ENCODE measurements at places on chromosomes 3 and 15.
A peak's percentile ranks its signal among the peaks of the same experiment; 100 is the strongest.

DNA sequence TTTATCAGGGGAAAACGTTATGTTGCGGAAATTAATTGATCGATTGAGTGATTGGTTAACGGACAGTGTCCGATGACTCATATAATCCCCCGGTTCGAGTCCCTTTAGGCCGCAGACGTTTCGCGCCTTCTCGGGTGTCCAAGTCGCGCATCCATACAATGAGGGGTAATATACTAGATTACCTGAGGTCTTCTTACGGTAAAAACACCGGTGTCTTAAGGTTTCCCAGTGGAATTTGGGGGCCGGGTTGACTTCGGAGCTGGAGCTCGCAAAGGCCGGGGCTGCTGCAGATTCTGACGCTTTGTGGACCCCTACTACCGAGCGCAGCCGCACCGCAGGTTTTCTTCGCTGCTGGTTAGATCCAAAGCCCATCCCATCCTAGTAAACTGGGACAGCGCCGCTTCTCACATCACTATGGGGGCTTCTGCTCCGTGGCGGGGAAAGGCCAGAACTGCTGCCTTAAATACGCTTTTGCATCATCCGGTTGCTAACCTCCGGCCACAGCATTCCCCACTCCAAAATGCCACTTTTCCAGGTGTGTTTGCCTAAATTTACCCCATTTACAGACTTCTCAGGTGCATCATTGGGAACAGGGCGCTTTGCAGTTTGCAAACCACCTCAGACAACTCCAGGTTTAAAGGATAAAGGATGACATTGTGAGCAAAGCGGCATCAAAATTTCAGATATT, 858 bp upstream of the SACM1L start:
- peak; percentile 76 for DNase-seq

DNA sequence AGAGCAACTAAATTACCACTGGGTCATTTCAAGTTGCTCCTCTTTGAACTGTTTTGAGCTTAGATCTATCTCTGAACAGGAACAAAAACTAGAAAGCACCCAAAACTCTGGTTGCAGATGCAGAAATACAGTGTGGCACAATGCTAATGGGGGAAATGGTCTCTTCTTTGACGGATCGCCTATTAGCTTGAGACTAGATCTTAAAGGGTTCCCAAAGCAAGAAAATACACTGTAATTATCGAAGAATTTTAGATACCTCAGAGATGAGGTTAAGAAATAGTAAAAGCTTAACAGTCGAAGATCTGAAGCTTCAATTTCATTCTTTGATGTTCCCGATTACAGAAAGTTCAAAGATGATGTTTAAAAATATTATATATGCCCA, 818 bp downstream of the PPP1R2 start:
- no peak for DNase-seq

DNA sequence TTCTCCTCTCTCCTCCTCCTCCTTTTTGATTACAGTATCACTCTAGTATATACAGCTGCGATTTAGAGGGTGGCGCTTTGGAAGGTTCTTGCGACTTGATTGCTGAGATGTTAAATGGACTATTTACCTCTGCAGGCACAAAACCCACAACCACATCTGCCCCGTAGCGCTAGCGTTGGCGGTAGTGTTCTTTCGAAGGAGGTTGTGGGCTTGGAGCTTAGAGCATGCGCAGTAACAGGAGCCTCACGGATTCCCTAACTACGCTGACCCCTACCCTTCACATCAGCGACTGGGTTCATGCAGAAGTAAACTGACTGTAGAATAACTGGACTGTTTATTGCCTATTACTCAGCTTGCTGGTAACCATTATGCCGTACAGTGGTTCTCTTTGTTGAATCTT, 58.0 kb downstream of the CGGBP1 start:
- DNase-seq = no peak

DNA sequence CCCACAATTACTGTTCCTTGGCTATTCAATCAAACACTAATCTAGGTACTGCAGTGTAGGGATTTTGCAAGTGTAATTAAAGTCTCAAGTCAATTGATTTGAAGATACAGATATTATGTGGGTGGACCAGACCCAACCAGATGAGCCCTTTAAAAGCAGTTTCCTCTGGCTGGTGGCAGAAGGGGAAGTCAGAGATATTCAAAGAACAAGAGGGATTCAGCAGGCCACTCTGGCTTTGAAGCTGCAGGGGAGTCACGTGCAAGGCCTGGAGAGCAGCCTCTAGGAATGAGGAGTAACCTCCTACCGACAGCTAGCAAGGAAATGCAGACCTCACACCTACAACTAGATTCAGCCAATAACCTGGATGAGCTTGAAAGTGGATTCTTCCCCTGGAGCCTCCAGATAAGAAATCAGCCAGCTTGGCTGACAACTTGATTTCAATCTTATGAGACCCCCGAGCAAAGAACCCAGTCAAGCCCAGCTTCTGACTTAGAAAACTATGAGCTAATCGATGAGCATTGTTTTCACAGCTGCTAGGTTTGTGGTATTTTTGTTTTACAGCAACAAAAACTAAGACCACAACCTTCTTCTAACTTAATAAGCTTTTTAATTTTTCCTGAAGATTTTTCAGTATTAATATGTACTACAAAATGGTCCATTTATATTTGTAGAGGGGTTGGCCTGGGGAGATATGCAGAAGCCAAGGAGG, 13.4 kb downstream of the HACD2 start:
- DNase-seq = no peak

GRCh38 chr15:70258369-70259027, 160.8 kb upstream of the TLE3 start:
- no peak for DNase-seq

DNA sequence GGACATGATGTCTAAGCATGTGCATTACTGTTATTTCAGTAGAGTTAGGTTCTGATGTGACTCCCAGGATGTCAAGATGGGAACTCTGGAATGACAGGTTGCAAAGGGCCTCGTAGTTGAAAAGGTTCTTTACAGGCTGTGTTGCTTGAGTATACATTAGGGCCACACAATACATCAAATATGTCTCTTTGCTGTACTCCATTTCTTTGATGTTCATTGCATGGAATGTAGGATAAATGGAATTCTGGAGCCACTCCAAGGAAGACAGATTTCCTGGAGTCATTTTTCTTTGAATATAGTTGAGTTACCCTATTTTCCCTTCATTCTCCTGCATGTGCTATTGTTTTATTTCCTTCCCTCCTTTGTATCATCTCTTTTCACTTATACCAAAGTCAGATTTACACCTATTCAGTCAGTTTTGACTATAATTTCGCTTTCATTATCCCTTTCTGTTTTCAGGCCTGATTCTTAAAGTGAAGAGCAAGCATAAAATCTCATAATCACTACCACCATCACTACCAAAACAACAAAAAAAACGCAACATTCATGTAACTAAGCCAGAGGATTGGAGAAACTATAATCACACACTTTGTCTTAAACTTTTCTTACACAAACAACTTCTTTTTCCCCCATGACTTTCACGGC, 61.2 kb upstream of the PTX3 start:
- no peak for DNase-seq

DNA sequence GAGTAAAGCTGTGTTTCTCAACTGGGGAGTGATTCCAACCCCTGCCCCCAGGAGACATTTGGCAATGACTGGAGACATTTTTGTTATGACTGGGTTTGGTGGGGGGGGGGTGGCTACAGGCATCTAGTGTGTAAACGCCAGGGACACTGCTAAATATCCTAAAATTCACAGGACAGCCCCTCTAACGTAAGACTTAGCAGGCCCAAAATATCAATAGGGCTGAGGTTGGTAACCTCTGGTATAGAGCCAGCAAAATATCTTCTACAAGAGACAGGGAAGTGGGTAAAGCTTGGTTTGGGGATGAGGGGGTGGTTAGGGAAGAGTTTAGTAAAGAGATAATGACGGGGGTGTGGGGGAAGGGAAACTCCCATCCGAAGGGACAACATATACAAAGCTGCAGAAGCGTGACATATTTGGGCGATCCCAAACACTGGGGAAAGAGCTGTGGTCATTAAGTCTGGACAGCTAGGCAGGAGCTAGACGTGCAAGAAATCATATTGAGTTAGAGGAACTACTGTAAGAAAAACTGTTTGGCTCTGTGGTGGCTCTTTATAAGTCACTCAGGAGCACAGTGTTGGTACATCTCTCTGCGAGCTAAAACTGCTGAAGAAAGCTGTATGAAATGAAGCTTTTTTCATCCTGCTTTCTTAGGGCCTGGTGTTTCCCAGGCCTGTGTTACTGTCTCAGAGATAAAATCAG, 697 bp upstream of the TRIM69 start:
- peak; percentile 54 for DNase-seq

DNA sequence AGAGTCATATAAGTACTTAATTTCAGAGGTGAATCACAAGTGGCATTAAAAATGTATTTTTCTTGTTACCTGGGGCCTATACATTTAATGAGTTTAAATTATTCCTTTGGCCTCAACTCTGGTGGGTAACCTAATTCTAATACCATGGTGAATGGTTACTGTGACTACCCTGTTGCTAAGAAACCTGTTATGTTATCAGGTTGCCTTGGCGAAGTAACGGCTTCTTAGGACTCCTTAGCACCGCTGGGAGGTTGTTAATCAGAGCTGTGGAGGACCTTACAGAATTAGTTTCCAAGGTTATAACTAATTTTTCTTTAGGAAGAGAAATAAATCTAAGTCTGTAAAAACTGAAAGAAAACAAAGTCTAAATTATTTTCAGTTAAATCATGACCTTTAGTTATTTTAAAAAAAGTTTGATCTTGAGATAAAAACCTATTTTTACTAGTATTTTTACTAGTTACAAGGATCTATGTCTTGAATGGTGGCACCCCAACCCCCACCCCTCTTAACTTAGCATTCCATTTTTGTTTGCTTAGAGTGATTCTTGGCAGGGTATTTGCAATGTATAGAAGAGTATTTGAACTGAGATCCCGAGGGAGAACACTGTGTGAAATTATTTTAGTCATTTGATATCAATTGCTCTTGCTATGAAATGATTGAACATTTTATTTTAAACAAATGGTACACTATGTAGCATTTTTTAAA, 155.5 kb downstream of the FNDC3B start:
- peak; percentile 63 for DNase-seq

DNA sequence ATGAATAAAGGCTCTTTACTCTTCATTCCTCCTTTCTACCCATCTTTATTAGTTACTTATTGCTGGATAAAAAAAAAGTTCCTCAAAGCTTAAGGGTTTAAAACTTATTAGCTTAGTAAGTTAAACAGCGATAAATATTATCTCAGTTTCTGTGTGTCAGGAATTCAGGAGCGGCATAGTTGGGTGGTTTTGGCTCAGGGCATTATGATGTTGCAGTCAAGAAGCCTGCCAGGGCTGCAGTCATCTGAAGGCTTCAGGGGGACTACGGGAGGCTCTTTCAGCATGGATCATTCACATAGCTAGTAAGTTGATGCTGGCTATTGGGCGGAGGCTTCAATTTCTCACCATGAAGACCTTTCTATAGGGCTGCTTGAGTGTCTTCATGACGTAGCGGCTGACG, 1.9 kb upstream of the DLG1 start:
- no peak for DNase-seq

- no peak for DNase-seq
Measured at GRCh38 chr3:15348246-15348645, 15.9 kb upstream of the SH3BP5 start.

GRCh38 chr3:58884453-58884852, 165.4 kb downstream of the CFAP20DC start:
- DNase-seq = no peak

- peak; percentile 13 for DNase-seq
Measured at GRCh38 chr3:170180079-170180907, 1.2 kb downstream of the PHC3 start.

DNA sequence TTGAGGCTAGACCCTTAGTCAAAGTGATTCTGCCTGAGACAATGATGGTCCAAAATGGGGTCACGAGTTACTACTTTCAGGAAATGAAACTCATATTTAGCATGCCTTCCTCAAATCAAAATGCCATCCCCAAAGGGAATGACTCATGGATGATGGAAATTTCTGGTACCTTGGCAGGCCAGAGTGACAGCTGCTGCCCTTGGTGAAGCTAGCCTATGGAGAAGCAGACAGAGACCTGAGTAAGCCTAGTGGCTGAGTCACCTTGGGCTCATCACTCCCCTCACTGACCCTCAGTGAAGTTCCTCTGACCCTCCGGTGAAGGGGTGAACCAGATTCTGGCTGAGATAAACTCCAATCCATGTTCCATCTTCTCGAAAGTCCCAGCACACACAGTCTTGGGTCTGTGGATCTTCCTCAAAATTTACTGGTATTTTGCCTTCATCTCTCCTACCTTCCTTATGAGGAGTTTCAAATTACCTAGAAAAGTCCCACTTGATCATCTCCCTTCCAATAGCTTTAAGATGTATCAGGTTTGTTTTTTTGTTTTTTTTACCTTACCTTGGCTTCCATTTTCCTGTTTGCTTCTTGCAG, 54.5 kb upstream of the ABHD17C start:
- no peak for DNase-seq

GRCh38 chr3:101271728-101272127, 48.6 kb downstream of the IMPG2 start:
- no peak for DNase-seq

GRCh38 chr3:59150039-59150438, 100.2 kb upstream of the CFAP20DC start:
- DNase-seq = no peak

DNA sequence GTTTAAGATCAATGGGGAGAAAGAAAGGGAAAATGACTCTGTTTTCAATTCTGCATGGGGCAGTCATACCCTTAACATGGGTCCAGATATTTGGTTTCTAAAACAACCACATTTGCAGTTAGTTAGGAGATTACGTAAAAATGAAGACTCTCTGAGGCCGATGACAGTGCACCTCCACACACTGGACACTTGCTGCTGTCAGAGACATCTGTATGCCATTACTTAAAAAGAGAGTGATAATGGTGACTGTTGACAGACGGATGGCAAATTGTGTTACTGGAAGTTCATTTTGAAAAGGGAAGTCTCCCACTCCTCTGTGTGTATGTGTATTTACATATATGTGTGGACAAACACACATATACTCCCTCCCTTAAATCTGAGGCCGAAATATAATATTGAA, 304.5 kb upstream of the SEMA6D start:
- DNase-seq = no peak

GRCh38 chr3:63324621-63325020, 46.5 kb downstream of the SYNPR start:
- DNase-seq = no peak

DNA sequence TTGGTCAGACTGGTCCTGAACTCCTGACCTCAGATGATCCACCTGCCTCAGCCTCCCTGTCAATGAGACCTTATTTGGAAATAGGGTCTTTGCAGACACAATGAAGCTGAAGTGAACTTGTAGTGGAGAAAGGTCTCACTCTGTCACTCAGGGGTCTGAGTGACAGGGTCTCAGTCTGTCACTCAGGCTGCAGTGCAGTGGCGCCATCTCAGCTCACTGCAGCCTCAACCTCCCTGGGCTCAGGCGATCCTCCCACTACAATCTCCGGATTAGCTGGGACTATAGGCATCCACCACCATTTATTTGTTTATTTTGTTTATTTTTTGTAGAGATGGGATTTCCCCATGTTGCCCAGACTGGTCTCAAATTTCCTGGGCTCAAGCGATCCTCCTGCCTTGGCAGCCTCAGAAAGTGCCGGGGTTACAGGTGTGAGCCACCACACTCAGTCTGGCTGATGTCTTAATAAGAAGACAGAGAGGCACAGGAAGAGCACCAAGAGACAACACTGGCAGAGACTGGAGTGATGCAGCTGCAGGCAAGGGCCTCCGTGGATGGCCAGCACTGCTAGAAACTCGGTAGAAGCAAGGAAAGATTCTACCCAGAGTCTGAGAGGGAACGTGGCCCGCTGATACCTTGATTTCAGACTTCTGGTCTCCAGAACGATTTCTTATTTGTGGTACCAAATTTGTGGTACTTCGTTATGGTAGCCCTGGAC, 26.2 kb upstream of the RAF1 start:
- DNase-seq = no peak

- DNase-seq = no peak
Measured at GRCh38 chr3:32401126-32401525, 9.5 kb downstream of the CMTM7 start.

- DNase-seq = no peak
Measured at GRCh38 chr3:188539631-188540194, 385.8 kb downstream of the LPP start.

All from lung (tissue), 17 donors.